Activated CD4-positive, alpha-beta T cell treated with anti-CD3 and anti-CD28 coated beads, Interleukin-2, amount 50 U/mL, for 24 hours (primary cell): ENCODE measurements at places on chromosomes 1 and 21.

- no peak for DNase-seq
Measured at GRCh38 chr1:202221911-202222909, 28.6 kb downstream of the LGR6 start.

- no peak for DNase-seq
Measured at GRCh38 chr1:69511426-69512192, 56.1 kb upstream of the LRRC7 start.

GRCh38 chr1:62597281-62597680, at the start of gene ANGPTL3:
Gene ANGPTL3, plus strand, starts transcription at chr1:62597520. Its CDS starts 47 bp downstream, at chr1:62597567.
- DNase-seq = no peak

- DNase-seq = no peak
Measured at GRCh38 chr21:41604583-41605041, 96.7 kb upstream of the TMPRSS2 start.

GRCh38 chr1:206873603-206874188, 8.3 kb downstream of the IL20 start:
- DNase-seq = no peak

GRCh38 chr21:29524055-29524454, 225.3 kb downstream of the BACH1 start:
- no peak for DNase-seq

DNA sequence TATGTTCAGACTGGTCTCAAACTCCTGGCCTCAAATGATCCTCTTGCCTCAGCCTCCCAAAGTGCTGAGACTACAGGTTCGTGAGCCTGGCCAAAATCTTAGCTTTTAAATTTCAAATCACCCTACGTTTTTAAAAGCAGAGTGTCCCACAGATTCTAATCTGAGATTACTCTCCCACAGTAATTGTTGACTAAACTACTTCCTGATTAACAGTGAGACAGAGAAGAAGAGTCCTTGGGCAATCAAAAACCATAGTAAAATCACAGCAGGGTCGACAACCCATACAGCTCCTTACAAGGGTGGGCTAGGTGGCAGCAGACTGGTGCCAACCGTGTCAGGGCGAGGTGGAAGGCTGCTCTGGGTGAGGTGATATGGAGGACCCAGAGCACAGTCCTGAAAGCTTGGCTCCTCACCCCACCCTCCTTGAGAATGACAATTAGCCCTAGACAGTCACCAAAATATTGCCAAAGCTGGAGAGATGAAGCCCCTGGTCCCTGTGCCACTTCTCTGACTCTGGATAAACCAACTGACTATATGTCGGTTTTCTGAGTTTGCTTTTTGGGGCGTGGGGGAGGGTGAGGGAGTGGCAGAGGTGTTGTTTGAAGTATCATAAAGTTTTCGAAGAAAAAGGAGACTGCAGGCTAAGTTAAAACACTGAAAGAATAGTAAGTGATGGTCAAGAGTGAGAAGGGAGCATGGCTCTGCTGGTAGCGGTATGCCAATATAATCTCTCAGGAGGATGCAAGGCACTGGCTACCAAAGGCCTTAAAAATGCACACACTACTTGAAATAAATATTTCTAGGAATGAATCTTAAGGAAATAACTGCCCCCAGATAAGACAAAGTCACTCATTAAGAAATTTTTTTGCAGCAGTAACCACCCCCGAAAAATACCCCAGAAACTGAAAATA, 86.8 kb downstream of the SLC45A1 start:
- no peak for DNase-seq
